ENCODE measurements at places on chromosomes 5 and 9. TPM values are rescaled to one million over a fixed set of nuclear protein-coding genes. Genes with fewer than 3 reads are reported as not detected.

The PCDHA11 gene
- not detected for total RNA-seq

The MARVELD2 gene
- total RNA-seq: 0.30 TPM

The TMEFF1 gene
- total RNA-seq: not detected

The ADAMTS19 gene
- not detected for total RNA-seq

The MSX2 gene
- not detected for total RNA-seq

The MYOT gene
- total RNA-seq: not detected

The PRR16 gene
- not detected for total RNA-seq

The ADAMTS12 gene
- not detected for total RNA-seq

The PDE6A gene
- not detected for total RNA-seq

The ECM2 gene
- total RNA-seq: not detected

The IRX2 gene
- not detected for total RNA-seq

The MCTP1 gene
- not detected for total RNA-seq

The ADAMTSL1 gene
- total RNA-seq: not detected

The HTR4 gene
- total RNA-seq: not detected

The PCDHGA4 gene
- total RNA-seq: 0.14 TPM

The OMD gene
- total RNA-seq: not detected

The GDA gene
- total RNA-seq: not detected

The IL5 gene
- total RNA-seq: 1.5 TPM

The AP3B1 gene
- 33.3 TPM for total RNA-seq

The DIRAS2 gene
- not detected for total RNA-seq

The F12 gene
- total RNA-seq: 0.70 TPM

The NPR2 gene
- total RNA-seq: 8.6 TPM

The CACFD1 gene
- total RNA-seq: 1.6 TPM

The SLC36A3 gene
- not detected for total RNA-seq

The GRK6 gene
- 246 TPM for total RNA-seq

The PCDHGB3 gene
- 0.14 TPM for total RNA-seq

The GBA2 gene
- 55.3 TPM for total RNA-seq

The TBC1D2 gene
- total RNA-seq: 8.5 TPM

The CTXN3 gene
- total RNA-seq: not detected

The SUSD1 gene
- total RNA-seq: 8.3 TPM

The MLANA gene
- total RNA-seq: not detected

The TAF7 gene
- total RNA-seq: 73.7 TPM

The IDNK gene
- 7.2 TPM for total RNA-seq

The CRHBP gene
- 0.45 TPM for total RNA-seq

The TLN1 gene
- total RNA-seq: 332 TPM

The BHMT2 gene
- total RNA-seq: not detected

The RHOBTB3 gene
- total RNA-seq: 0.71 TPM

The C9orf153 gene
- total RNA-seq: not detected

The SLC22A4 gene
- not detected for total RNA-seq

The HTR1A gene
- not detected for total RNA-seq

The PGM5 gene
- not detected for total RNA-seq

The FOXD4L5 gene
- 0.18 TPM for total RNA-seq

The PDCD1LG2 gene
- 1.2 TPM for total RNA-seq

The PRRT1B gene
- total RNA-seq: not detected

The KIF12 gene
- not detected for total RNA-seq

The RNF224 gene
- total RNA-seq: not detected

All from activated naive CD4-positive, alpha-beta T cell treated with anti-CD3 and anti-CD28 coated beads, Interleukin-2, amount 10 ng/mL, durations not matched to agents 5 hours and 36 hours (primary cell).